ENCODE measurements at places on chromosomes 5 and 9.

- DNase-seq = no peak
These were observed 76.4 kb downstream of the EHMT1 start for GRCh38 chr9:137694962-137695875.

DNA sequence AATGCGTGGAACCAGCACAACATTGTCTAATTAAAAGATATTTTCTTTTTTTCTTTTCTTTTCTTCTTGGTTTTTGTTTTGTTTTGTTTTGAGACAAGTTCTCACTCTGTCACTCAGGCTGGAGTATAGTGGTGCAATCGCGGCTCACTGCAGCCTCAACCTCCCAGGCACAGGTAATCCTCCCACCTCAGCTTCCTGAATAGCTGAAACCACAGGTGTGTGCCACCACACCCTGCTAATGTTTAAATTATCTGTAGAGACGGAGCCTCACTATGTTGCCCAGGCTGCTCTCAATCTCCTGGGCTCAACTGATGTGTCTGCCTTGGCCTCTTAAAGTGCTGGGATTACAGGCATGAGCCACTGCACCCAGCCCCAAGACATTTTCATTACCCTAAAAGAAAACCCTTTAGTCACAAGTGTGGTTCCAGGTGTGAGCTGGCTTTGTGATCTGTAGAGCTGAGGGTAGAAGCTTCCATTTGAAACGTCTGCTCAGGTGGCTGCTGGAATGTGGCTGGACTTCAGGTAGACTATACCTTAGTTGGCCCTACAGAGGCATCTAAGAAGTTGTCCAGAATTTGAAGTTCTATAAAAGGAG lies 19.1 kb upstream of the NEK6 start:
- DNase-seq = no peak

- no peak for DNase-seq
These were observed 48.9 kb upstream of the BOD1 start for GRCh38 chr5:173665326-173665725.

DNA sequence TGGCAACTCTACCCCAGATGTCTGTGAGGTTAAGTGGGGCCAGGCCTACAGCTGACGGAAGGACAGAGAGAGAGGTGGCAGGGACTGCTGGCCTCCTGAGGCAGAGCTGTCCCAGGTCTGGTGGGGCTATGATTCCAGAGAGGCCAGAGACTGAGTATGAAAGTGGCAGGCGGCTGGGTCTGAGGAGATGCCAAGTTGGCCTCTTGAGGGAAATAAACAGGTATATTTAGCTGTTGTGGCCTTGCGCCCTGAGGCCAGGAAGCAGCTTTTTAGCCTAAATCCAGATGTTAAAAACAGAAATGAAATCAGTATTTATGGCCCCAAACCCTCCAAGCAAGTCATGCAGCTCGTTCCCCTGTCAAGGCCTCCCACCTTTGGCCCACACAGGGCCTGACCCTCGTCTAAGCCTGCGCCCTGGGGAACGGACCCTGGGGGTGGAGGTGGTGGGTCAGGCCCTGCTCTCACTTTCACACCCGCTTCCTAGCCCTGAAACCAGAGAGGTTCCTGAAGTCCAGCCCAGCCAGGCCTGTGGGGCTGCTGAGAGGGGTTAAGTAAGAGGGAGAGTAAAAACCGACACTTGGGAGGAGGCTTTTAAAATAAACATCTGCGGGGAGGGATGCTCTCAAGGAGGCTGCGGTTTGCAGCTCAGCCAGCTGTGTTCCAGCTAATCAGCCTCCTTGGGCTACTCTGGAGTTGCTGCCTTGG lies 18.7 kb downstream of the PCDHGC5 start:
- peak; percentile 69 for DNase-seq

DNA sequence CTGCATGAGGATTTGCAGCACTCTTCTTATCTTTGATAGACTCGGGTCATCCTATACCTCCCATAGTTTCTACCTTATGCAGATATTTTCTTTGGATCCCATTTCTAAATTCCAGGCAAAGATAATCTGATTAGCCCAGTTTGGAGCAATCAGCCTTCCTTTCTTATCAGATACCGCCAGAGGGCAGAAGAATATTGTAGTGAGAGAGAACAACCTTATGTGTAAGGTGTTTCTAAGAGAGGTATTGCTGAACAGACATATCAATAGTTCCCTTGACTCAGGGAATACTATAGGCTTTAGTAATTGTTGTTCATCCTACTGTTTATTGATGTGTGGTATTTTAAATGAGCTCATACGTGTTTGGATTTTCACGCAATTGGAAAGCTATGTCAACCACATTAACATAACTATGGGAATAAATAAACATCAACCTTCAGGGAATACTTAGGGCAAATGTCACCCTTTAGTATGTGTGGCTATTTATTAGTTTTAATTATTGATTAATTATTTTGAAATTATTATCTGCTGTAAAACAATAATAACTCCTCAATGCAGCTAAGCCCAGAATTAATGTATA lies 1435.2 kb upstream of the CDH9 start:
- DNase-seq = no peak

GRCh38 chr5:132481596-132482211 lies 8.9 kb downstream of the IRF1 start:
- no peak for DNase-seq

- DNase-seq = peak; percentile 74
These were observed 137.8 kb upstream of the ANKH start for GRCh38 chr5:15009420-15009819.

- DNase-seq = no peak
These were observed 304.7 kb upstream of the KLF4 start for GRCh38 chr9:107794259-107794658.

GRCh38 chr5:1702318-1702717 lies 97.3 kb downstream of the MRPL36 start:
- DNase-seq = no peak

- DNase-seq = no peak
These were observed 2.5 kb downstream of the DOK3 start for GRCh38 chr5:177507165-177507564.

- DNase-seq = no peak
These were observed 160.0 kb downstream of the TMEM161B start for GRCh38 chr5:88108490-88109279.

GRCh38 chr9:130327070-130327780 lies 61.7 kb downstream of the HMCN2 start:
- DNase-seq = no peak

- peak; percentile 51 for DNase-seq
These were observed at the start of gene AKNA for GRCh38 chr9:114387680-114388356. Gene AKNA (minus strand): TSS chr9:114387982. CDS start chr9:114381333, 6,649 bp downstream.

- DNase-seq = no peak
These were observed 228.5 kb downstream of the PAPPA start for GRCh38 chr9:116382053-116382452.

DNA sequence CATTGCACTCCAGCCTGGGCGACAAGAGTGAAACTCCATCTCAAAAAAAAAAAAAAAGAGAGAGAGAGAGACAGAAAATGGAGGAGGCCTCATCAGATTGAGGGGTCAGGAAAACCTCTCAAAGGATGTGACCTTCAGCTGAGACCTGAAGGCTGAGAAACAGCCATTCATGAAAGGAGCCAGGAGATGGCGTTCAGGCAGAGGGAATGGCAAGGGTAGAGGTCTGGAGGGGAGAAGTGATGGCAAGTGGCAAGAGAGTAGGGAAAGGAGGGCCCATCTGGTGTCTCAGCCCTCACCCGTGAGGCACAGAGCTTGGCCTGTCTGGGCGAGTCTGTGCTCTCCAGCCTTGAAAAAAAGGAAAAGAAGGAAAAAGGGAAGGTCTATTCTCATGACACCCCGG lies 17.0 kb downstream of the CAMK2A start:
- no peak for DNase-seq

- no peak for DNase-seq
These were observed 131.9 kb downstream of the MAST4 start for GRCh38 chr5:66728049-66728448.

DNA sequence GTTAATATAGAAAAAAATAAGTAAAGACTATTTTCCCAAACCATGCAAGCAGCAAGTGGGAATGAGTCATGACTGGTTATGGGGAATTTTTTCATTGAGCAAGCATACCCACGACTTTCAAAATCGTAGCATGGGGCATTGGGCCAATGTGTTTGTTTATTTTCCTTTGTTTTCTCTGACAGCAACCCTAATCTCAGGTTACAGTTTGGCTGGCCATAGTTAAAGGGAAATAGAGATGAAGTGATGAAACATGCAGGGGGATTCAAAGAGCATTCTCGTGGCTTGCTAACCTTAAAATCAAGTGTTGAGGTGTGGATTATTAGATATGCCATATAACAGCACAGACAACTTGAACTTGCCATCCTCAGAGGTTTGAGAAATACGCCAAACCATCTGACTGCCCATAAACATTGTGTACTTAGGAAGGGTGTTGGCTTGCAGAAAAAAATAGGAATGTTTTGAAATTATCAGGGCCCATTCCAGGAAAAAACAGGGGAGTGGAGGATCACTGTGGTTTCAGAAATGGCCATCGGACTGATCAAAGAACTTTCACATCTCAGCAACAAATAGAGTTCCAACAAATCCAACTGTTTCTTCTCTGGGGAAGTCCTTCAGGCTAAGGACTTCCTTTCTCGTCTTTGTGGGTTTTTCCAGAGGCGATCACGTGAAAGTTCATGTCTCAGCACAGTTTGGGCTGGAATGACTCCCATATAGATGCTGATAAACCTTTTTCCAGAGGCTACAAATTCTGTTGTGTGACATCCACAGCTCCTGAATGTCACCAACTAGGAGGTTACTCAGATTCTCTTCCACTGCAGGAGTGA lies 259.1 kb downstream of the SYK start:
- peak; percentile 98 for DNase-seq

GRCh38 chr9:123087359-123087888 lies 54.0 kb downstream of the GPR21 start:
- no peak for DNase-seq

- DNase-seq = no peak
These were observed 74.8 kb upstream of the TSLP start for GRCh38 chr5:110996742-110997141.

- no peak for DNase-seq
These were observed 6.9 kb downstream of the TSC1 start for GRCh38 chr9:132937463-132937901.

DNA sequence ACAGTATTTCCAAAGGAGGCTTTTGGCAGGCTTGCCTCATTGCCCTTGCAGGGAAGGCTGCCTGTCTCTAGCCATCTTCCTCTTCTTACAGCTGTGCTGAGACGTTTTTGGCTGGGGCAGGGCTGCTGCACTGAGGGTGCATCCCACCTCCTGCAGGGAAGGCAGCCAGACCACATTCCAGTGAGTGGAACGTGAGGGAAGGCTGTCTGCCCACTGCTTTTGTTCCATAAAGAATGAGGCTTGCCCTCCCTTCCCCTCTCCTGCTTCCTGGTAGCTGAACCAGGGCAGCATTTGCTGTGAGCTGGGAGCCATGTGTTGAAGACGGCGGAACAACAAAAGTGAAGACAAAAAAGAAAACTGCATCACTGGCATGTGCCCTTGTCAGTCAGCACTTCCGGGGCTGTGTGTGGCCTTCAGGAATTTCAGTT lies 16.8 kb downstream of the MGAT1 start:
- DNase-seq = no peak

- peak; percentile 34 for DNase-seq
These were observed 5.6 kb upstream of the CAMK2A start for GRCh38 chr5:150295172-150295634.

GRCh38 chr5:123709422-123709821 lies 197.4 kb downstream of the CSNK1G3 start:
- no peak for DNase-seq

DNA sequence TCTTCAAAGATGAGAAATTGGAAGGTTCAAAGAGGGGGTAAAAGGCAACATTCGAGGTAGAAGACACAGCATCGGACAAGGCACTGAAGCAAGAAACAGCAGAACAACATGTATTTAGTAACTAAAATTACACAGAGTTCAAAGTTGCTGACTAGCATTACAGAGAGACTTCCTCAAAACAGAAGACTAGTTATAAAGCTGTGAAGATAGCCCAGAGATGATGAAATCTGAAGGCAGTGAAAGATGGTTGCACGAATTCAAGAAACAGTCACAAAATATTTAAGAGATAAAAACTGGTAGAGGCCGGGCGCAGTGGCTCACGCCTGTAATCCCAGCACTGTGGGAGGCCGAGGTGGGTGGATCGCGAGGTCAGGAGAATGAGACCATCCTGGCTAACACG lies 16.3 kb downstream of the MAPKAP1 start:
- no peak for DNase-seq

DNA sequence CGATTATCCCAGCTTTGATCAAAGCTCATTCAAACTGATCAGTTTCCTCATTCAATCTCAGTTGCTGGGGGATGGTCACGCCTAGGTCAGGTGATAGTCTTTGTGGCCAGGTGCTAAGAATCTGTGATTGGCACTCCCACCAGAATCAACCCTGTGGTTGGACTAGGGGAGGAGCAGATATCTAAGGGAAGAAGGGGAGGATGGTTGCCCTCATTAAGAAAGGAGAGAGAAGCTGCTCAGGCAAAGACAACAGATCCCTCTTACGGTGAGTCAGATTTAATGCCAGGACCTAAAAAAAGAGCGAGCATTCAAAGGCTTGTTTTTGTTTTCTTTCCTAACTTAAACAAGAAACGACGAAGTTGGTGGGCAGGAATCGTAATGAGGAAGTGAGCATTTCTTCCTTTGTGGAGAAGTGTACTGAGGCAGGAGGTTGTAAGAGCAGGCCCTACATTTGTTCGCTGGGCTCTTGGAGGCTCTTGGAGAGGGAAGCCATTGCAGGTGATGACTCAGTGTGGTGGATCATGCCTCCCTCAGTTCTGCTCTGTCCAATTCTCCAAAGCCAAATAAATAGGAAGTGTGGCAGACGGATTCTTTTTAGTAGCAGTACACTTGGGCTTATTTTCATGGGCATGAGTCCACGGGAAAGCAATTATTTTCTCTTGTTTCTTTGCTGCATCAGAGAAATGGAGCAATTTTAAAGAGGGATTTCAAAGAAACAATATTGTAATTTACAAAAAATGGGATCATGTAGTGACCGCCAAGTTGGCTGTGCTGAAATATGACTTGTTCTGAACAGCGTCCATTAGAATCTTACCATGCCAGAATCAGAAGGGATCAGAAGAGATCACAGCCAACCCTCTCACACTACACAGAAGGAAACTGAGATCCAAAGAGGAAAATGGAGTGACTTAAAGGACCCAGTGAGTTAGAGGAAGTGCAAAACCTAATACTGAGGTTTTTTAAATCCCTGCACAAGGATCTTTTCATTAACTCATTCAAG lies 18.7 kb upstream of the TGFBR1 start:
- DNase-seq = no peak

GRCh38 chr5:141121563-141121962 lies at the start of gene PCDHB4:
Gene PCDHB4 (plus strand): TSS chr5:141121818. CDS start chr5:141121999, 181 bp downstream.
- DNase-seq = no peak

DNA sequence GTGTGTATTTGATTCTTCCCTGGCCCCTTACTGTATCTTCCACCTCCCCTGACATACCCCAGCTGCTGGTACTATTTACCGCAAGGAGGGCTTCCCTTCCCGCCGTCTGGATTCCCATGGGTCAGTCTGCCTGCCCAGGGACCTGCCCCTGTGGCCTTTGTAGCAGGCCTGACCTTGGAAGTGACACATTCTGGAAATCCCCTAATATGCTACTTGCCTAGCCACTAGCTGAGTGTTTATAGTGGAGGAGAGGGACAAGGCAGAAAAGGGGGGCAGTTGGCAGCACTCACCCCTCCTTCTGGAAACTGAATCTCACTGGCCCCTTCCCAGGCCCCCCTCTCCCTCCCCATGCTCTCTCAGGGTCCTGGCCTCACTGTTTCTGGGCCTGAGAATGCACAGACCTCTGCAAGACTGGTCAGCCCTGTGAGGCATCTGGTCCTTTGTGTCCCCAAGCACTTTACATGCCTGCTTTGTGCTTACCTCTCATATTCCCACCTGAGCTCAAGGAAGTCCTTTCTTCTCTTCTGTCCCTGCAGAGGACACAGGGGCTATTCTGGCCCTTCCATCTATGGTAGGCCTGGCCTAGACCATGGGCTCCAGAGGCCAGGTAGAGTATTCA lies 8.2 kb upstream of the CCL21 start:
- DNase-seq = no peak

GRCh38 chr9:123645126-123645525 lies 284.8 kb downstream of the DENND1A start:
- no peak for DNase-seq

Data from brain pericyte (primary cell).